Activated CD8-positive, alpha-beta memory T cell treated with anti-CD3 and anti-CD28 coated beads, Interleukin-2, amount 50 U/mL, for 4 hours (primary cell): ENCODE measurements at places on chromosomes 4 and X.

GRCh38 chr4:42067264-42067663 is 76.9 kb downstream of the SLC30A9 start:
- DNase-seq: no peak

GRCh38 chr4:54607067-54607466 is 50.7 kb upstream of the KIT start:
- no peak for DNase-seq

DNA sequence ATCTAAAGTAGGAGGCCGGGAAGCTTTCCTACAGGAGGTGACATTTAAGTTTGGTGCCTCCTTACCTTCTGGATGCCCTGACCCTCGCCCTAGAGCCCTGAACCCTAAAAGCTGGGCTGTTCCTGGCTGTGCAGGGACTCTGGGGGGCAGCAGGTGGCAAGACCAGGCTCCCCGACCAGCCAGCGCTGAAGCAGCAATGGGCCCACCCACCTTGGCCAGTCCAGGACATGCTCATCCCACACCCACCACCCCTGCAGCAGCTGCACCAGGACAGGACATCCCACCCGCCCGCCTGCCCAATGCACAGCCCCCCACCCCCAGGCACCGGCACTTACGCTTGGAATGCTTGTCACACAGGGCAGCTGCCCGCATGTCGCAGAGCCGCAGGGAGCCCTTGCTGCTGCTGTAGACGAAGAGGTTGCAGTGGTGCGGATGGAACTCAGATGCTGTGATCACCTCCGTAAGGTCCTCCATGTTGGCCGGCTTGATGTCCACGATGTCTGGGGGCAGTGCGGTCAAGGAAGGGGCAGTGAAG is 77.9 kb downstream of the WFS1 start:
- no peak for DNase-seq

- DNase-seq: no peak
Measured at GRCh38 chrX:44483965-44484606, 58.6 kb downstream of the FUNDC1 start.

DNA sequence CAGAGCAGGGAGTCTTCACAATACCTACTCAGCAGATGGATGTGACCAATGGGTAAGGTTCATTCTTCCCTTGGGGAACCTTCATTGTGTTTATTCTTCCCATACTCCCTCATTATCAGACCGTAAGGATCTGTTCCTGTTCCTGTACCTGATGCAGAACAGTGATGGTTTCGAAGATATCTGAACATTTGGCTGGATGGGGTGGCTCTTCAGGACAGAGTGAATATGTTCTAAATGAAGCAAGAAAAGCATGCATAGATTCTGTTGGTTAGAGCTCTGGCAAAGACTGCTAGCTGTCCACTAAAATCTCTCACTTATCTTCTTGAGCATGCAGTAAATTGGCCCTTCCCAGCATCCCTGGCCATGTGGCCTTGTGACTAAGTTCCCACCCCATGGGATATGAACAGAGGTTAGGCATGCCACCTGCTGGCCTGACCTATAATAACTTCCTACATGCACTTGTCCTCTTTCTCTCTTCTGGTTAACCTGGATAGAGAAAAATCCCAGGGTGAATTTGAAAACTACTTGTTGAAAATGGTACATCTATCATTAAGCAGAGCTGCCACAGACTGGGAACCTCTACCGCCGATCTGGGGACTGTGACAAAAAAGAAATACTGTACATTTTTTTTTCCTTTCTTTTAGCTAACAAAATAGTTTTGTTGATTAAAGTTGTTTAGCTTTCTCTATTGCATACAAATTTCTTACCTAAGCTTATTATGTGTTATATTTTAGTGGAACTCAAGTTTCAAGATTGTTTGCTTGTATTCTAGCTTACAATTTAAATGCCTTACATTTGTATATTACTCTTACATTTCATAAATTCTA is 60.0 kb upstream of the BANK1 start:
- DNase-seq: peak; percentile 35

GRCh38 chrX:110803506-110803905 is 7.9 kb upstream of the CHRDL1 start:
- no peak for DNase-seq

DNA sequence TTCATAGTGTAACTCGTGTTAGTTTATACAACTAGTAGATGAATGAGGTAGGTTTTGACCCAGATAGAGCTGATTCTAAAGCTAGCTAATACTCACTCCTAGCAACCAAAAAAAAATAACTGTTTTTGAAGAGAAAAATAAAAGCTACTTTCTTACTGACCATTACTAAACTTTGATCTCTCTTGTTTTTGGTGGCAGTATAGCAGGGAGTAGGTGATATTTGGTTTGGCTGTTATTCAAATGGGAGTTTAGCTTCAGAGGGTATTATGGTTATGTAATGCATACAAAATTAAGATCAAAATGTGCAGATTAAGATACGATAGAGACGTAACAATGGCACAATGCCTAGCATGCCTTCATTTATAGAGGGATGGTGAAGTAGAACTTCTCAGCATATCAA is 1104.5 kb downstream of the PCDH19 start:
- no peak for DNase-seq

DNA sequence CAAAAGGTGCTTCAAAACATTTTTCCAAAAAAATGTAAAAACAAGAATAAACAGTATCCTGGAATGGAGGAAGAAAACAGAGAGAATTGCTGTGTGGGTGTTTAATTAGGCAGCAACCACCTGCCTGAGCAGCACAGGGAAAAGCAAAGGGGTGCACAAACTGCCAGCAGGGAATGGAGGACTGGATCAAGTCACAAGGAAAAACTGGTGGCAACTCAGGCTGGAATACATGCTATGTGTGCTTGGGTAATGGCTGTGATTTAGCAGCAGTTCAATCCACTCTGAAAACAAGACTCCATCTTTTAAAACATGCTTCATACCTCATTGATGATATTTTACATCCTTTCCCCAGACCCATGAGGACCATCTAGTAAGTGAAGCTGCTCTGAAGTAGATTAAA is 179.5 kb downstream of the HS6ST2 start:
- no peak for DNase-seq

DNA sequence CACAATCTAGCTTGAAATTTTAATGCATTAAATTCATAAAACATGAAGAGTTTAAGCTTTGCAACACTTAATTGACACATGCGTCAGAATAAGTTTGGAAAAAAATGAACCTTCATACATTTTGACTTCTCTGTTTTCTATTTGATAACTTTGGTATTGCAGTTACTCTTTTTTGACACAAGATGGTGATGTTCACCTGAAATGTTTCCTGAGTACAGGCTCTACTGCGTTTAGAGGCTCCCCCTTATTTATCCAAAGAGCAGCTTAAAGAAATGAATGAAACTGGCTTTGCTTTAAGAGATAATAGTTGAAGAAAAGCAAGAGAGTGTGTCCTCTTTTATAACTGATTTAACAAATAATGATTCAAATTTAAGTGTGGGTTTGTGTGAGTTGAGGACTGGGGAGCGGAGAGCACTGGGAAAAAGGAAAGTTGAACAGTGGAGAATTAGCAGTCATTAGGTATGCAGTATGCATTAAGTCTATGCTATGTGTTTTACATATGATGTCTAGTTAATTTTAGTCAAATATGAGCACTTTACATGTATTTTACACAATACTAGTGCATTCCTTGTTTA is 180.6 kb upstream of the NUDT6 start:
- no peak for DNase-seq

GRCh38 chr4:41556526-41556925 is 18.6 kb downstream of the LIMCH1 start:
- no peak for DNase-seq
